Mucosa of gallbladder (tissue), 1 donor: ENCODE measurements at places on chromosomes 2 and 18. TPM values are rescaled to one million over a fixed set of nuclear protein-coding genes. Genes with fewer than 3 reads are reported as not detected.

GRCh38 chr2:224532441-224532840 is 52.7 kb downstream of the CUL3 start:
- DNase-seq, result no peak

- peak; percentile 28 for DNase-seq
Observed at GRCh38 chr2:219125225-219125885, 35.3 kb downstream of the NHEJ1 start.

DNA sequence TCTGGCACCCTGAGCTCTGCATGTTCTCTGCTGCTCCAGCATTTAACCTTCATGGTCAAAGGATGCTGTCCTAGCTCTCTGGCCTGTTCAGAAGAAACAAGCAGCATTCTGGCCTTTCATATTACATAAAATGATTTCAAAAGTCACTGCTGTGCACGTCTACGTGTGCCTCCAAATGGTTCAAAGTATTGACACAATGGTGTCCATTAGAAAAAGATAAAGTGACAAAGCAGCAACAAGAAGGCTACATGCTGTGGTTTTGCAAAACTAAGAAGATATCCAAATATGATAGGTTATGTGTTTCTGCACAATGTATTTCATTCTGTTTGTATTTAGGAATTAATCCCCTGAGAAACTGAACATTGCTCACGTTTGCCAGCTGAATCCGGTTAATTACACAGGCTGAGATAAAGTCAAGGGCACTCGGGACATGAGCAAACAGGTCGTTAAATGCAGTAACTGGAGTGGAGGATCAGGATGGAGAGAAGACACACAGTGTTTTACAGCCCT is 258.5 kb downstream of the DOK6 start:
- DNase-seq, result no peak

DNA sequence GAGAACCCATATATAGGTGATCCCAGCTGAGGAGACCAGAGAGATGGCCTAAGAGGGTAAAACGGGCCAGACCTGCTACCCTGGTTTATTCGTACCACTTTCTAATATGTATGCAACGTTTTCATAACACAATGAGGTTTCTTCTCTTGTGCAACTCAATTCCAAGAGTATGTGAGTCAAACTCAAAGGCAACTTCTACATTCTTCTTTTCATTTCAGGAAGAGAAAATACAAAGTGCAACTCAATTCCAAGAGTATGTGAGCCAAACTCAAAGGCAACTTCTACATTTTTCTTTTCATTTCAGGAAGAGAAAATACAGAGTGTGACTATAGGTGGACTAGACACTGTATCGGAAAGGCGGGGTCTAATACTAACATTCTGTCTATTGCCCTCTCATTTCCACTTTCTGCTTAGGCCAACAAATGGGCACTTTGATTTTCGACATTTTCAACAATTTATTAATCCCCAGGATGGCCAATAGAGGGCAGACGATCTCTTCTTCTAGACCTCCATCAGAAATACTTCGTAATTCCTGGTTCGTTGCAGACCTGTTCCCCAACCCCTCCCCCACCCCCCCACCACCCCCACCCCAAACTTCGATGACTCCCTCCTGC is 3.7 kb upstream of the CRIM1 start:
- DNase-seq, result no peak

GRCh38 chr2:200340508-200341224 is 34.2 kb downstream of the SPATS2L start:
- no peak for DNase-seq

GRCh38 chr2:232897598-232898408 is 27.7 kb downstream of the SNORC start:
- DNase-seq, result no peak

DNA sequence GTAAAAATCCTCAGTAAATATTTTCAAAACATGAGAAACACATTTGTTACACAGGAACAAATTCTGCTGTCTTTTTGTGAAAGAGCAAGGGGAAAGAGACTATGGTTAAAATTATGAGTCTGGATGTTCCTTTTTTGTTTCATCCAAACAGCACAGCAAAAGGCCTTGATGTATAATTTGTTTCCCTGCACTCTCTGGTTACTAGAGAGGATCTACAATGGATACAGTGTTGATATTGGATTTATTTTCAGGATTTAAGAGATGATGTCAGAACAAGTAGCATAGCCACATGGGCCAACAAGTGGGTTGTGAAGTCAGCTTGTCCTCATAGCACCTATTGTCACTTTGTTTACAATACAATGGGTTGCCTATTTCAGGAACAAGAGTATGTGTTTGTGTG is 11.3 kb upstream of the ERBB4 start:
- no peak for DNase-seq

- no peak for DNase-seq
Observed at GRCh38 chr2:191840921-191841320, 6.0 kb downstream of the CAVIN2 start.

GRCh38 chr2:173458991-173459780 is 104.5 kb downstream of the CDCA7 start:
- no peak for DNase-seq

DNA sequence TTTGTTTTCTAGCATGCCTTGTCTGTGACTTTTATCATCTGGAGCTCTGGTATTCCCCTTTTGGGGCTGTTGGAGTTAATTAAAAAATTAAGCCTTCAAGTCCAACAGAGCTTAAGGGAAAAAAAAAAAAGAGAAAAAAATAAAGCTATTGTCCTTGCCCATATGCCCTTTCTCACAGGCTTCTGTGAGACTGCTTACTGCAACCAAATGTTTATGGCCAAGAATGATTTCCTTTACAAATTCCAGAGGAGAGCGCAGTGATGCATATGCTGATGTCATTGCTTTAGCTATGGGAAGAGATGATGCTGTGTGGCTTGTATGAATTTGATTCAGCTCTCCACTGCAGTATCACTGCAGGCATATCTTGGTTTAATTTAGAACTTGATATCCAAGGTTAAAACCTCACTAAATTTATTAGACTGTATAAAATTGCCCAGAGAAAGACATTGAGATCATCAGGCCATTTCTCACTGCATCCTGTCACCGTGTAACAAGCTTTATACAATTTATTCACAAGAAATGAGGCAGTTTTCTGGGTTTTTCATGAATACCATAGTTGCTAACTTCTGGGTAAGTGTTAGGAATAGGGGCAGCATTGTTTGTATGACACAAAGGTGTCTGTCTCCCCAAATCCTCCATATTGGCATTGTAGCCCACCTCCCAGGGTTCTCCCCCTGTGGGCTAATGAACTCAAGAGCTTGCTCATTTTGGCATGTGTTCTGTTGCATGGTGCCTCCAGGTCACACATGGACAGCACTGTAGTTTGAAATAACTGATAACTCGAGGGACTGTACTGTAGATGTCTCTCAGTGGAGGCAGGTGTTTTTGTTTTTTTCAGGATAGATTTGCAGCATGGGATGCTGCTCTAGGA is 85.0 kb downstream of the TANC1 start:
- no peak for DNase-seq

- DNase-seq, result no peak
Observed at GRCh38 chr2:109344270-109344805, 215.3 kb downstream of the SH3RF3 start.

- no peak for DNase-seq
Observed at GRCh38 chr2:217163987-217164386, 304.1 kb upstream of the TNP1 start.

DNA sequence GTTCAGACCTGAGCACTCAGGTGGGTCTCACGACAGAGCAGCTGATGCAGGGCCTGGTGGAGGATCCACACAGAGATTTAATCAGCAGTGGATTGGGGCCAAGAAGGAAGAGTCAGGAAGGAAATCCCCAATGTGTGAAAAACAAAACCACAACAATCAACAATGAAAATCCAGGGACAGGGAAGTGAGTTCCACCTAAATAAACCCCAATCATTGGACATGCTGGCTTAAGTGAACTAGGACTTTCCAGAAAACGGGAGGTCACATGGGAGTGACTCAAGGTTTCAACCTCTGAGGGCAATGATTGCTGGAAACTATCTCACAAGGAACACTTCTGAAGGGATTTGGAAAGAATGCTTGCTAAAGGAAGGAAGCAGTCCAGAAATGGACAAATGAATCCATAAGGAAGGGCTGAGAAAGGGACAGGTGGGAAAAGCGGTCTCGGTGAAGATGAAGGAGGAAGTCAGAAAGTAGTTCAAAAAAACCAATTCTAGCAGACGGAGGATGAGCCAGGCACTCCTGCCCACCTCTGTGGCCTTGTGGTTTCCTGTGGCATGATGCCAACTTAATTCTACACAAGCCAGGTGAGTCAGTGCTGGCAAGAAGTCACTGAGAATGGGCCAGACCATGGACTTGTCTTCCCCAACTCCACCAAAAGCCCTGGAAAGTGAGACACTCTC is 15.4 kb upstream of the XDH start:
- peak; percentile 62 for DNase-seq

- DNase-seq, result no peak
Observed at GRCh38 chr18:37012452-37012851, 183.5 kb downstream of the KIAA1328 start.

DNA sequence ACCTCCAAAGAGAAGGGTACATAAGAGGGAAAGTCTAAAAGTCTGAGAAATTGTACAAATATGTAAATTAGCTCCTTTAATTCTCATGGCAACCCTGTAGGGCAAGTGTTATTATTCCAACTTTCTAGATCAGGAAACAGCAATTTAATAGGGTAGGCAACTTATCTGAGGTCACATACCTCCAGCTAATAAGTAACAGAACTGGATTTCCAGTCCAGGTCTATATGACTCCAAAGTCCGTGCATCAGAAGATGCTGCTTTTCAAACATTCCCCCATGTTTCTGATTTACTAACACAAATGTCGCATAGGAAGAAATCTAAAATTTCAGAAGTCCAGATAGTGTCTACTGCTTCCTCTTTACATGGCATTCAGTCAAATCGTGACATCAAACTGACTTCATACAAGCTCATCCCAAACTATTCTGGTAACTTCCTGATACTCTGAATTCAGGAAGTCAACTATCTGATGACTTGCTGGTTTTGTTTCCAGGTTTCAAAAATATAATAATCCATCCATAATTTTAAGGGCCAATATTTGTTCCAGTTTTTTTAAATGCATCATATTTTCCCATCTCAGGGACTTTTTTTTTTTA is 419.3 kb upstream of the ACVR2A start:
- peak; percentile 31 for DNase-seq

DNA sequence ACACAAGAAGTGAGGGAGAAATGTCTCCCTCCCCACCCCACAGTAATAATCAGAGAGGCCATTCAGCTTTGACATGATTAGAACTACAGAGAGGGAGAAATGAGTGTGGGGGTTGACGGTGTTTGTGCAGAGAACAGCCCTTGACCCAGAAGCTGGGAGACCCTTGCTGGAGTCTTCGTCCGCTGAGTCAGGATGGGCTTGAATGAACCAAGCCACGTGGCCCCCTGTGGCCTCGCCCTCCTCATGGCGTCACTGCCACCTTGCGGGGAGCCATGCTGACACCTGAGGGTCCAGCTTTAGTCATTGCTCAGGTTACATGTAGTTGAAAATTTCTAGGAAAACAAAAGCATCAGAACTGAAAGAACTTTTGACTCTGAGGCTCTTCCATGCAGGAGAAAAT is 101.2 kb downstream of the DGKD start:
- DNase-seq, result no peak

- DNase-seq, result no peak
Observed at GRCh38 chr2:168592181-168592831, 136.2 kb downstream of the CERS6 start.

DNA sequence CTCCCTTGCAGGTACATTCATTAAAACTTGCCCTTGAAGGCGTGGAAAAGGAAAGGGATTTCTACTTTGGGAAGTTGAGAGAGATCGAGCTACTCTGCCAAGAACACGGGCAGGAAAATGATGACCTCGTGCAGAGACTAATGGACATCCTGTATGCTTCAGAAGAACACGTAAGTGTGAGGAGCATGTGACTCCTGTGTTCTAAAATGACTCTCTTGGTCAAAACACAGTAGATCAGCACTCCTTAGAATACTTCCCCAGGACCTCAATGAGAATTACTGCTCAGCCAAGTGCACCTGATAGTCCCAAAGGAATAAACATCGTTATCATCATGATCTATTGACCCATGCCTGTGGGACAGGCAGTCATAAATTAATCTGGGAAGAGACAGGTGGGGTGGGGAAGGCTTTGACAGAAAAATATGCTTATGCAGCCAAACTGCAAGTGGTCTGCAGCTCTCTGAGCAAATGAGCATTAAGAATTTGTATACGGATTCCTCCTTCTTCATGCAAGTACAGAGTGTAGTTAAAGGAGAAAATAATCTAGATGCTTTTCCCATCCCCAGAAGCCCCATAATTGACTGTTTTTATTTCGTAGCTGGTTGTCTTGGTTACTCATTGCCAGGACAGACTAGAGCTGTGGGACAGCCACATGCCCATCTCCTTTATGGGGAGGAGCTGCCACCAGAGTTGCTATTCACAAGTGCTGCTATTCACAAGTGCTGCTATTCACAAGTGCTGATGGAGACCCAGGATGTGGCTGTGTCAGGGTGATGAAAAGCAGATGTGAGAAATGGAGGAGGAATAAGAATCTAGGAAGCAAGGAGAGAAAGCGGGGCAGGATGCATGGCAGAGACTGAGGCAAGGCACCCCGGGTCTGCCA is 91.0 kb downstream of the MAPRE2 start:
- no peak for DNase-seq

DNA sequence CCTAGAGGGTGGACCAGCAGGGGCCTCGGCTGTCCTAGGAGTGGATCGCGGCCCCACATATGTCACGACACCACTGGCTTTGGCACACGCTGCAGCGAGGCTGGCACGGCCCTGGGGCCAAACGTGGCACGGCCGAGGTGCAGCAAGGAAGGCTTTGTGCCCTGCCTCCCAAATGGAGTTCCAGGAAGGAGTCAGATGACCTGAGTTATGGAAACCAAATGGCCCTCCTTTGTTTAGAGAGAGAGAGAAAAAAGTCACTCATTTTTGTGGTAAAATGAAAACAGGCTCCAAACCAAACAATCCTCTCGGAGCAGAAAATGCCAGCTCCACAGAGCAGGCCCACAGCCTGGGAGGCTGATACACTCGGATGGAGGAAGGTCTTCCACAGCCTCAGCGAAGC is 105.6 kb downstream of the ANTXR1 start:
- DNase-seq, result no peak

DNA sequence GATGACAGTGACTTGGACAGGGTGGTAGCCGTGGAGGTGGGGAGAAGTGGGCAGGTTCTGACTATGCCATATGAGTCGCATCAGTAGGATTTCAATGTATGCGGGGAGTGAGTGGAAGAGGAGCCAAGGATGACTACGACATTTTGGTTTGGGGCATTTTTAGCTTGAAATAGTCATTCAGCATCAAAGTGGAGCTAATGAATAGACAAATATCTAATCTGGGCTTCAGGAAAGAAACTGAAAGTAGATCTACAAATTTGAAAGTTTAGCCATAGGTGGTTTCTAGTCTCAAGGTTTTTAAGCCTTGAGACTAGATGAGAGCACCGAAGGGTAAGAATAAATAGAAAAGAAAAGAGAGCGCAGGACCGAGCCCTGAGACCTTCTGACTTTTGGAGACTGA is 58.3 kb downstream of the FEZ2 start:
- DNase-seq, result no peak

GRCh38 chr2:83370419-83370762 is 1088.7 kb downstream of the SUCLG1 start:
- DNase-seq, result no peak

- DNase-seq, result no peak
Observed at GRCh38 chr2:241001413-241002274, 3.2 kb downstream of the SNED1 start.

LYG2 gene
- total RNA-seq, result not detected

C2orf72 gene
- total RNA-seq, result 34.2 TPM

HNMT gene
- total RNA-seq, result 92.7 TPM

CDCA7 gene
- total RNA-seq, result 0.86 TPM

SLC30A3 gene
- not detected for total RNA-seq

METTL5 gene
- 39.9 TPM for total RNA-seq

RUFY4 gene
- 0.17 TPM for total RNA-seq

PARD6G gene
- total RNA-seq, result 4.1 TPM

ACKR3 gene
- 12.0 TPM for total RNA-seq

SANBR gene
- 9.4 TPM for total RNA-seq
